ENCODE measurements at places on chromosomes 5 and 9.

GRCh38 chr9:82117026-82117811 is 128.6 kb downstream of the SPATA31D1 start:
- DNase-seq: no peak

- DNase-seq: no peak
Measured at GRCh38 chr9:78320875-78321496, 24.1 kb downstream of the PSAT1 start.

DNA sequence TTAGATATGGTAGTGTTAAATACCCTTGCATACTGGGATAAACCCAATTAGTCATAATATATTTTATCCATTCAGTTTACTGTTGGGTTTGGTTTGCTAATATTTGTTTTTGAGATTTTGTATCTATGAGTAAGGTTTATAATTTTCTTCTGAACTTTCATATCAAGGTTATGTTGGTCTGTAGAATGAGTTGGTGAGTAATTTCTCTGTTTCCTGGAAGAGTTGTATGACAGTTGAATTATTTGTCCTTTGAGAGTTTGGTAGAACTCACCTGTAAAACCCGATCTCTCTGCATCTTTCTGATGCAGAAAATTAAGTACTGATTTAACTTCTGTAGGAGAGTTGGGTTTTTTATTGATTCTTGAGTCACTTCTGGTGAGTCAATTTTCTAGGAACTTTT is 20.4 kb downstream of the DDX4 start:
- no peak for DNase-seq

- no peak for DNase-seq
Measured at GRCh38 chr9:126205845-126206498, 120.7 kb upstream of the MVB12B start.

GRCh38 chr9:137673886-137674285 is 55.1 kb downstream of the EHMT1 start:
- no peak for DNase-seq

DNA sequence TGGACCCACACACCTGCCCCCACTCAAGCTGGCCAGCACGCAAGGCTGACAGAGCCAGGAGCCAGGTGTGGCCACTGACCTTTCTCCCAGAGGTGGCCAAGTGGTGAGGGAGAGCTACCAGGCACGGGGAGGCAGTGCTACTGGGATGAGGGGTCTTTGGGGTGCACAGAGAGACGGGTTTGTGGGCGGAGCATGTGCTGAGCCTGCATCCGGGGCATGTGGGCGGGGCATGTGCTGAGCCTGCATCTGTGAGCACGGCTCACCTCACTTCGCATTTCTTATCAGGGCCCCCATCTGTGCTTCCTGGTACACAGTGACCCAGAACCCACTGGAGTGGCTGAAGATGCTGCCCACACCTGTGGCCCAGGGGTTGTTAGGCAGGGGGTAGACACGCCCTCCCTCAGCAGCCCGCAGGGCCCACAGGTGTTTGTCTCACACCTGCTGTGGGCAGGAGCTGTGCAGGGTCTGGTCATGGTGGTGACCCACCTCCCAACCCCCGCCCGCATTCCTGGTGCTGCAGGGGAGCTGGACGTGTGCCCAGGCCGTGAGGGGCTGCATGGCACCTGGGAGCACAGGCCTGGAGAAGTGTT is 21.5 kb downstream of the CCDC187 start:
- no peak for DNase-seq

DNA sequence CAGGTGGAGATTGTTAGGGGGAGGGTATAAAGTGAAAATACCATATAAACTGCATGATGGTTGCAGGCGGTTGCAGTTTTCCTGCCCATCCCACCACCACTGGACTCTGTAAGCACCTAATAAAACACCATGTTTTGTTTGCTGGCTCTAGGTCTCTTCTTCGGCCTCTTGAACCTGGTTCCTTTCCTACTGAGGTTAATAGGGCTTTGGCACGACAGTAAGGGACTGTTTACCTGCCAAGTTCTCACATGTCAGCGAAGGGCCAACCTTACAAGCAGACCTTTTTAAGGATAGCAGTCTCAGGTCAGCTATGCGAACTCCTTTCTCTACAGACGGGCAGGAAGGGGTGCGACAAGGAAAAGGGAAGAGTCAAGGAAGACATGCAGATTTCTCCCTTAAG is 3.4 kb upstream of the RFESD start:
- DNase-seq: no peak

GRCh38 chr9:103261951-103262350 is 266.8 kb downstream of the CYLC2 start:
- no peak for DNase-seq

DNA sequence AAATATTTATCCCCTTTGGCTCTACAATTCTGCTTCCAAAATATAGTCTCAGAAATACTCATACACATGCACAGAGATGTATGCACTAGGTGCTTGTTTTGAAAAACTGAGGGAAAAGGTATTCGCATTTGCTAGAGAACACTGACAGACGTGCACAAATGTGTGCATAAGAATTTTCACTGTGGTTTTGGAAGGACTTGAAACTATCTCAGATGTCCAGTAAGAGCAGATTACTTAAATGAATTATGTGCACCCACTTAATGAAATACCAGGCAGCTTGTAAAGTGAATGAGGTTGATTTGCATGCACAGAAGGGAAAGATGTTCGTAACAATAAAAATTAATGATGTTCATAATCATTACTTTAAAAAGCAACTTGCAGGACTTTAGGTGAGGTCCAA is 48.4 kb downstream of the SEC61B start:
- no peak for DNase-seq

- no peak for DNase-seq
Measured at GRCh38 chr5:97231025-97231636, 48.1 kb upstream of the RIOK2 start.

GRCh38 chr5:532521-533242 is 8.4 kb upstream of the SLC9A3 start:
- no peak for DNase-seq

DNA sequence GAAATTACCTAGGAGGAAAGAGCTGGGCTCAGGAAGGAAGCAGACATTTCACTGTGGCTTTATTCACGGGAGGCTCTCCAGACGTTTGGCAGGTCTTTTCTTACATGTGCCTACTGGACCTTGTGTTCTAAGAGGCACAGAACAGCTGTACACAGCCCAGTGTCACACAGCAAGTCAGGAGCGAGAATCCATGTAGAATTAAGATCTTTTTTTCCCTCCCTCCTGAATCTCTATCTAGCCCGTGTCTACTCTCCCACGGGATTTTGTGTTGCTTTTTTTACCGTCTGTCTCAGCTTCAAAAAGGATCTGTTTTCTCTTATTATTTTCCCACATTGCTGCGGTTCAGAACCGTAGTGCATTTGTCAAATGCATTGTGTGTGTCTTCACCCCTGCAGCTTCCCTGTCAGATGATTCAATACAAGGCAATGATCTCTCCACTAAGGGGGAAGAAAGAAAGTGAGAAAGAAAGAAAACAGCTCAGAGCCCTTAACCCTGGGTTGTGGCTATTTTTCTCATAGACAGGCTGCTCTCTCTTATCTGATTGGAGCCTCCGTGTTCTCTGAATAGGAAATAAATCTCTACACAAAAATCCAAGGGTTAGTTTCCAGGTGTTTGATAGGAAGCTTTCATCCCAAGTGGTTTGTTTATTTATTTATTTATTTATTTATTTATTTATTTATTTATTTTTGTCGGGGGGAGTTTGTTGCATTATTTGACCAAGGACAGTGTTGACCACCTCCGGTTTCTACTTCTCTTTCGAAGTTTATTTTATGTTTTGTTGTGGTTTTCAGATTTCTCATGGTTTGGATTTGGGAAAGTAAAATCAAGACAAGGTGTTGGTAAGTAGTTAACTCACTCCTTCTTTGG is 191.0 kb downstream of the NTRK2 start:
- DNase-seq: no peak

- DNase-seq: no peak
Measured at GRCh38 chr9:4489919-4490704, at the start of gene SLC1A1. Gene SLC1A1, plus strand, starts transcription at chr9:4490468. Its CDS starts 212 bp downstream, at chr9:4490680.

DNA sequence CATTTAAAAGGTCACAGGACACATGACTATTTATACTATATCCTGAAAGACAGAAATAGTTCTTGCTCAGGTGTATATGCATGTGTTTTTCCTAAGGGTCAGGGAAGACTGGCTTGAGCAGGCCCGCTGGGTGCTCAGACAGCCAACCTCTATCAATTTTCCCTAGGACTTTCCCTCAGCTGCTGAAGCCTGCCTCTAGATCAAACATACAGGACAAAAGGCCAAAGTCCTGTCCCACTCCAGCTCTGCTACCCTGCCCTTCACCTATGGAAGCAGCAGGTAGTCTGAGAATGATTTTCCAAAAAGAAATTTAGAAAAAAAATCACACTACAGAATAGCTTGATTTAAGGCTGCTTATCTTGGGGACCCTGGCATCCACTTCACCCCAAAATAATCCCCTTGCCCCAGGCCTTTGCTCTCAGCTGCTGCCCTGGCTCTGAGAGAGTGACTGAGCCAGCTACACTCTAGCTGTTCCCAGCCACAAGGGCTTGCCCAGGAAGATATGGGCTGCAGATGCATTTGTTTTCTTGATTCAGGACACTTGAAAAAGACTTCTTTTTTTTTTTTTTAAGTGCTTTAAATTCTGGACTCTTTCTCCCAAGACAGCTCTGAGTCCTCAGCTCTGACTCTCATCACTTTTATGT is 42.5 kb downstream of the KLHL3 start:
- DNase-seq: no peak

DNA sequence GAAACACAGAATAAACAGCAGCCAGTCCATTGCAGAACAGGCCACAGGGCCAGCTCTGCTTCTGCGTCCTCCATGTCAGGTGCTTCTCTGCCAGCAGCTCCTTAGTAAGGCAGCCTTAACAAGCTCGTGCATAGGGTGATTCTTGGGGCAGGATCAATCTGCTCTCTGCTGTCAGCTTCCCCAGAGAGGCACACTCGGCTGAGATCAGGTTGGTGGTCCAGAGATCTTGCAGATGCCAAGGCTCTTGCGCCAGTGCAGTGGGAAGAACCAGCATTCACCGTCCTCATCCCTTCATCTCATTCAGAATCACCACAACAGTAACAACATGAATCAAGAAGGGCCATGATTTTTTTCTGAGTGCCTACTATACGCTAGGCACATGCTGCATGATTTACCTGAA is 49.0 kb upstream of the ALDH1B1 start:
- no peak for DNase-seq

GRCh38 chr5:136979131-136979530 is 520.0 kb downstream of the SPOCK1 start:
- no peak for DNase-seq

DNA sequence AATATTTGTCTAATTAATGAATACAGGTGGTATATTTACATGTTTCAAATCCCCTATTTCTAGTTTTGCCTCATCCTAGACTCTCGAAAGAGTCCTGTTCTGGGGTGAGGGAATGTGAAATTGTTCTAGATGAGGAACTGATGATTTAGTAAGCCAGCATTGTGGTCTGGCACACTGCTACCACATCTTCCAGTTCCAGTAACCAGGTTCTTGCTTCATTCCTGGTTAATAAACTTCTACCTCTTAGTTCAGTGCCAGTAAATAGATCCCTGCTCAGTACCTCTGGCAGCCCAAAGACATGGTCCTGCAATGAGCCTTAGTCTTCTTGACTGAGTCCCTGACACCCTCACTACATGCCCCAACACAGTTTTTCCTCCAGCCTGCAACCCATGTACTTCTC is 207.7 kb downstream of the SREK1 start:
- DNase-seq: no peak

DNA sequence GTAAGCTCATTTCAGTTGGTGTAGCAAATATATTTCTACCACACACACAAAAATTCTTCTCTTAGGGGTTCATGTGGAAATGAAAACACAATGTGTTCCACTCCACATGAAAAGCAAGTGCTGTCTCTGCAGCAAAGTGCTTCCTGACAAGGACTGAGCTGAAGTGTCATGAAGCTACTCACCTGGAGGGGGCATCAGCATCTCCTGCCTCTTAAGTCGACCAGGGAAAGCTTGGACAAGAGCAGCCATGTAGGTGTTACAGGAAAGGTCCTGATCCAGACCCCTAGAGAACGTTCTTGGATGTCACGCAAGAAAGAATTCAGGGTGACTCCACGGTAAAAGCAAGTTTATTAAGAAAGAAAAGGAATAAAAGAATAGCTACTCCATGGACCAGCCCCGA is 62.8 kb downstream of the SV2C start:
- DNase-seq: no peak

DNA sequence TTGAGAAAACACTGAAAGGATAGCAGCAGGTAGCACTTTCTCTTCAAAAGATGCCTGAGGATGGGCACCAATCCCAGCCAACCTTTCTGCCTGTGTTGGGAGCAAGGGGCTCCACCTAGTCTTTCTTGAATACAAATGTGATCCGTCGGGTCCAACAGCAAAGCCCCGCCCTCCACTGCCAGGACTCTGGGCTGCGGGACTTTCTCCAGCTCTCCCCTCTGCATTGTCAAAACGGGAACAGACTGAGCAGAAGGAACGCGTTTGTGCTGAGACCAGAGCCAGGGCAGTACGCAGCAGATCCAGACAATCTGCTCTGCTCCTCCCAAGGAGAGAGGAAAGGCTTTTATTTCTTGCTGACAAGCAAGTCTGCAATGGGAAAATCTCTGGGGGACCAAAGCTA is 139.7 kb downstream of the SEC61B start:
- no peak for DNase-seq

DNA sequence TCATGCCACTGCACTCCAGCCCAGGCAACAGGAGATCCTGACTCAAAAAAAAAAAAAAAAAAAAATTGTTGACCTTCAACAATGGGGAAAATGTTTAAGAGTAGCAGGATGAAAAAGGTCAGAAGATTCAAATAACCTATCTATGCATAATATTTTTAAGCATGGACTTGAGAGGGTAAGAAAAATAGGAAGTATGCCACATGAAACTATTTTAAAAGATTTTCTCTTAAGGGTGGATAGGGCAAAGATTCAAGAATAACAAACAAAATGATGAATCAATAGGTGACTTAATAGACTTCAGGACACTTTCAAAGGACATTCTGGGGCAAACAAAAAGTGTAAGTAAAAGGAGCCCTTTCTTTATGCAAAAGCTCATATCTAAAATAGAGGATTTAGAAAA is 3.2 kb downstream of the TEX48 start:
- no peak for DNase-seq

DNA sequence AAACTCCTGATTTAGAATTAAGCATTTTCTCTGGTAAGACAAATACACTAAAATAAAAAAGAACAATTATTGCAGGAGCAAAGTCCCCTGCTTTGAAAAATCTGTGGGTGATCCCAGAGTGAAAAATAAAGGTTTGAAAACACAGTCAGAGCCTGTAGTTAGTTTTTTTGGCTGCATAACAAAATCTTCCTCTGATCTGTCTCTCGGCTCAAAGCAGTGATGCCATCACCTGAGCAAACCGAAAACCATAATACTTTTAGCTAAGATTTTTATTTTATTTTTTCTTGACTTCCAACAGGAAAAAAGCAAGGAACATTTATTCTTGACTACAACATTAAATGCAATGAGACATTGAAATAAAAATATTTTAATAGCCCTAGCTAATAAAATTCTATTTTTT is 1.2 kb downstream of the CDH18 start:
- no peak for DNase-seq

DNA sequence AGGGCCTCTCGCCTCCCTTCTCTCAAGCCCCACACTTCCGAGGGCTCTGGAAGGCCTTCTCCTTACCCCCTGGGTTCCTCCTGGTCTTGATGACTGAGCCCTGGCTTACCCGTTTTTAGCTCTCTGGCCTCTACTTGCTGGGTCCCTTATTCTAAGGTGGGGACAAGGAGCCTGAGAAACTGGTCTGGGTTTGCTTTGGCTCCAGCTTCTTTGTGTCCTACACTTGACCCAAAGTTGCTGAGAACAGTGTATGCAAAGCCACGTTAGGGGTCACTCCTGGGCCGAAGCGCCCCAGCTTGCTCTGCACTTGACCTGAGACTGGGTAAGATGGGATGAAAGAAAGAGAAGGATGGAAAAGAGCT is 788 bp downstream of the ZNF346 start:
- no peak for DNase-seq

GRCh38 chr5:180070756-180071530 is 616 bp downstream of the RNF130 start:
- no peak for DNase-seq

Data from stimulated activated CD4-positive, alpha-beta T cell treated with anti-CD3 and anti-CD28 coated beads, Interleukin-15, amount 100 ng/mL, for 1 hour (primary cell).